Kidney epithelial cell (primary cell): ENCODE measurements at places on chromosomes 2 and 18.

DNA sequence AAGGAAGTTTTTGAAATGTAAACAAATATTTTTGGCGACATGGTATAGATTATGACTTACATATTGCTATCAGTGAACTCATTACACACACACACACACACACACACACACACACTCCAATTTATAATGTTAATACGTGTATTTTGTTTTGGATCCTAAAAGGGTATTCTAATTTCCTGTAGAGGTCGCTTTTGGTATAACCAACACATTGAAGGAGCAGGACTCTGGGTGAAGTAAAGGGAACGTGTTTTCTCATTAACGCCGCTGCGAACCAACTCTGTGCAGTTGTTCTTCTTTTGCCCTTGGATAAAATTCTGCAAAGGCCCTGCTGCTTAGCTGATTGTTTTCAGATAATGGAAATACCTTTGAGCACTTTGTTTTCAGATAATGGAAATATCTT, 190.4 kb downstream of the PMAIP1 start:
- DNase-seq, result no peak

- DNase-seq, result no peak
These were observed 494 bp downstream of the HNRNPLL start for GRCh38 chr2:38602136-38602731.

DNA sequence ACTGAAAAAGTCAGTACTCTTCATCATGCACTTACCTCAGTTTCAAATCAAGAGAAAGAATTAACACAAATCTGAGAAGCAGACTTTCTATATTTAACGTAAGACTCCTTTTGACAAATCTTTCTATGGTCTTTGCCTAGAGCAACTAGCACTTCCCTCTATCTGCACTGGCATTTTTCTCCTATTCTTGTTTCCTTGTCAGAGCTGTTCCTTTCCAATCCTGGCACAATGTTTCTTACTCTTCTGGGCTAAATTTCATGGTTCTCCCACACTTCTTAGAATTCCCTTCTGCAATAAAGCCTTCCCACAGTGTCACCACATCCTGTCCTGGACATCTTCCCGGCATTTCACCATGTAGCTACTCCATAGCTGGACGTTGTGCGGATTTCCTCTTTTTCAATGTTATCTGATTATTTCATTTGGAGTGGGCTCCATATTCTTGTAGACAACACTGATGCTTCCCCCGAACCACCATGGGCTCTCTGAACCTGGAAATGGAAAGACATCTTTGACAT, 144.7 kb upstream of the CTNNA2 start:
- DNase-seq, result no peak

- DNase-seq, result no peak
These were observed 84.9 kb downstream of the AOX1 start for GRCh38 chr2:200670751-200671150.

GRCh38 chr18:40864846-40865245, 1090.2 kb upstream of the PIK3C3 start:
- DNase-seq, result no peak

DNA sequence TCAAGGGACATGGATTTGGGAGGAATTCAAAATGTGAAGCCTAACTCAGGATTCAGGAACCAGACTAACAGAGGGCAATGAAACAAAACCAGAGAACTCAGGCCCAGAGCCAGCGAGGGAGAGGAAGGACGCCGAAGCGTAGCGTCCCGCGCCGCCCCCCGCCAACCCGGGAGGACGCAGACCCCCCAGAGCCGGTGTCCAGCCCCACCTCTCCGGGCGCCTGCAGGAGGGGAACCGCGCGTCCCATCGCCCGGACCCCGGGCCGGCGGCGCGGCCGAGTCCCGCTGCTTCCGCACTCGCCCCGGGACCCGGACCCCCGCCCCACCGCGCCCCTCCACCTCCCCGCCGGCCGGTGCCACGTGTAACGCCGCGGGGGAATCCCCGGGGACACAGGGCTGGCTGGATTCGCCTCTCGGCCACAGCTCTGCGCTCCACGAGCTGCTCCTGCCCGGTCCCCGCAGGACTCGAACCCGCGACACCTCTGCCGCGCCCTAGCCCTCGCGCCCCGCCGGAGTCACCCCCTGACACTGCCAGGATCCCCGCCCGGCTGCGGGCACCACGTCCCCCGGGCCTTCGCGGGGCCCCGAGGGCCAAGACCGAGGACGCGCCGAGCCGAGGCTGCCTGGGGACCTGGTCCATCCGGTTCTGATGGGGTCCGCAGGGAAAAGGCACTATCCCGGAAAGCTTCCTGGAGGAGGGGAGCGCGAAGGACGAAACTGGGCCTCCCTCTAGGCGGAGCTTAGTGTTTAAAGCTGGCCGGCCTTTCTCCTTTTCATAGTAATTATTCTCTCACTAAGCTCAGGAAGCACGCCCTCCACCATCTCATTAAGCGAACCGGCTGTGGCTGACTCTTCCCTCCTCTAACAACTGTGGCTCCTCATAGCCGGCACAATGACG, 40.4 kb upstream of the FAM124B start:
- no peak for DNase-seq

DNA sequence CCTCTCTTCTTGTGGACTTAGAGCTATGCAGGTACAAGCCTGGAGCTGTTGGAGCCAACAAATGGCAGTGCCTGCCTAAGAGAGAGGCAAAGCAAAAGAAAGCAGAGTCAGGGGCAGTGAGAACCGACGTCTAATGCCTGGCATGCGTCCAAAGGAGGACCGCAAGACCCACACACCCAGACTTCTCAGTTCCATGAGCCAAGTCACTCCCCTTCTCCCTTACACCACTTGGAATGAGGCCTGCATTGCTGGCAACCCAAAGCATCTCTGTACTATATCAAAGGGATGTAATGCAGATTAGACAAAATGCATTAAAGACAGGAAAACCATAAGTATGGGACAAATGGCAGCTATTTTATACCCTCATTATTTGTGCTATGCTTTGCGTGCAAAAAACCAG, 49.9 kb upstream of the RNU4ATAC start:
- DNase-seq, result no peak

- no peak for DNase-seq
These were observed 708 bp upstream of the RIF1 start for GRCh38 chr2:151408788-151409600.

DNA sequence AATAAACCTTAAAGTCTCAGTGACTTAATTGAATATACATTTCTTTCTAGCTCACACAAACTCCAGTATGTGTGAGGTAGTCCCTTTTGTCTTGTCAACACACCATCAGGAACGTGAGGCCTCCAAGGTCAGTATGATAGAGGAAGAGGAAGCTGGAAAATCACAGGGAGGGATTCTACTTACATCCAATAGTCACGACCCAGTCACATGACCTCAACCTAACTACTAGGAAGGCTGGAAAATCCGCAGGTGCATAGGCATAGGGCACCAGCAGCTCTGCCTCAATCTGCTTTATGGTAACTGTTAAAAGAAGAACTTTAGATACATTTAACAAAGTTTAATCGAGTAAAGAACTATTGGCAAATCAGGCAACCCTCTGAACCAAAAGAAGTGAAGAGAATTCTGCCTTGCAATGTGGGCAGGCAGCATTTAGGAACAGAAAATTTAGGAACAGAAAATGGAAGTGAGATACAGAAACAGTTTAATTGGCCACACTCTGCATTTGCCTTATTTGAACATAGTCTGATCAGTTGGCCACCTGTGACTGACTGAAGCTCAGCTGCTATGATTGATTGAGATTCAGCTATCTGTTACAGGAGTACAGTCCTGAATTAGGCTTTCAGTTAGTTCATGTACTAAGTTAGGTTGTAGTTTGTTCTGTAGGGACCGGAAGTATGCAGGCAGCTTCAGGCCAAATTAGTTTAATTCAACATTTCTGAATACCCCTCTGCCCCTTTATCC, 165.0 kb upstream of the PARD3B start:
- no peak for DNase-seq

DNA sequence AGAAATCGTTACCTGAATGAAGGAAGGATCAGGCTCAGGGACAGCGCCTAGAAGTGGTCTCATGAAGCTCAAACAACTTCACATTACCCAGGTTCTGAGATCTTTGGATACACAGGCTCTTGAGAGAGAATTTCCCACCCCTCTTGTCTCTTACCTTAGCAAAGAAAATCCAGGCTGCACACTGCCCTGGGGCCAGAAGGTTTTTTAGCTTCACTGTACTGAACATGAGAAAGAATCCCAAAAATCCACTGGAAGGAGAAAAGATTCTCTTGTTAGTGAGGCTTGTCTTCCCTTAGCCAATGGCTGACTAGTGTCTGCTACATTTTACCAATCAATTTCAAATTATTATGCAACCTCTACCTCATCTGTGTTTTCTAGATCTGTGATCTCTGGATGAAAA, 101.0 kb upstream of the RIOK3 start:
- DNase-seq, result no peak

- DNase-seq, result peak; percentile 61
These were observed 31.9 kb upstream of the NRP2 start for GRCh38 chr2:205650450-205650849.

GRCh38 chr2:15734674-15735483, 143.2 kb downstream of the DDX1 start:
- no peak for DNase-seq

DNA sequence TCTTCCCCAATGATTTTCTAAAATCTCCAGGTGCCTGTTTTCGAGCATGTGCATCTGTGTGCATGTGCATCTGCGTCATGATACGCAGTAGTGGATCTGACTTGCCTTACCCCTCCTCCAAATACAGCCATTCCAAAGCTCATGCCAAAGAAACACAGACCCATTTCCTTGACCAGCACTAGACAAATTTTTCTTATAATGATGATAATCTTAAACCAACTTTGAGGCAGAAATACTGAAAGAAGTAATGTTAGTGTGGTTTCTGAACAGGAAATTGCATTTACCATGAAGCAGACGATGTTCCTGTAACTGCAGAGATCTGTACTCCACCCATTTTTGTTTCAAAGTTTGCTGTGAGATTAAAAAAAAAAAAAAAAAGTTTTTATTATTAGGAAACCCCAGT, 25.6 kb downstream of the CYTIP start:
- DNase-seq, result no peak

- DNase-seq, result peak; percentile 1
These were observed 230.7 kb downstream of the TMX3 start for GRCh38 chr18:68484241-68484640.

GRCh38 chr18:9993521-9994025, 79.8 kb downstream of the VAPA start:
- DNase-seq, result no peak

- DNase-seq, result peak; percentile 95
These were observed 172.8 kb upstream of the RBMS1 start for GRCh38 chr2:160666154-160667060.

DNA sequence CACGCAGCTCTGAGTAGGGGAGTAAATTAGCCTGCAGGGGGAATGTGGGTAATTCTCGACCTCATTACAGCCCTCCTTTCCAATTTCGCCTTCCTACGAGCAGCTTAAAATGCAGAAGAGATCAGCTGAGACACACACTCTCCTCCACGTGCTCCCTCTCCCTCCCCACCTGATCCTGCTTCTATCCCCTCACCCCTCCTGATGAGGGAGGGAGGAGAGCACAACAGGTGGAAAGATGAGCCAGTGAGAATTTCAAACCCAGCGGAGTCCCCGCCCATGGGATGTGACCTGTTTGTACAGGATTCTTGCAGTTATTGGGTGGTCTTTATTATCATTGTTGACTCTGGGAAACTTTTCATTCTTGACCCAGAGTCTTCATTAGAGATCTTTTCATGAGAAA, 35.5 kb downstream of the DDX18 start:
- DNase-seq, result no peak

DNA sequence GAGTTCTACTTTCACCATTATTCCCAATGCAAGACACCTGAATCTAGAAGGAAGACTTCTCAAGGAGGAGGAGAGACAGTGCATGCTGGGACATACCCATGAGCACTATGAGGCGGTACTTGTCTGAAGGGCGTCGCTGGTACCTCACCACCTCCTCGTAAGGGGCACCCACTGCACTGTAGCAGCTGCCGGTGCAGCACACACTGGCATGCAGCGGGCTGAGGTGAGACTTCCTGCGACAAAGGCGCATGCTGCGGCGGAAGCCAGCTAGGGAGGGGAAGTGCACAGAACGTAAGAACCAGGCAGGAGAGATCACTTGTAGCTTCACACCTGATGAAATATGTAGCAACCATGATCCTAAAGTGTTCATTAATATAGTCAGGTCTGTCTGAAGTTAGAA, 12.8 kb upstream of the TMEM237 start:
- no peak for DNase-seq

DNA sequence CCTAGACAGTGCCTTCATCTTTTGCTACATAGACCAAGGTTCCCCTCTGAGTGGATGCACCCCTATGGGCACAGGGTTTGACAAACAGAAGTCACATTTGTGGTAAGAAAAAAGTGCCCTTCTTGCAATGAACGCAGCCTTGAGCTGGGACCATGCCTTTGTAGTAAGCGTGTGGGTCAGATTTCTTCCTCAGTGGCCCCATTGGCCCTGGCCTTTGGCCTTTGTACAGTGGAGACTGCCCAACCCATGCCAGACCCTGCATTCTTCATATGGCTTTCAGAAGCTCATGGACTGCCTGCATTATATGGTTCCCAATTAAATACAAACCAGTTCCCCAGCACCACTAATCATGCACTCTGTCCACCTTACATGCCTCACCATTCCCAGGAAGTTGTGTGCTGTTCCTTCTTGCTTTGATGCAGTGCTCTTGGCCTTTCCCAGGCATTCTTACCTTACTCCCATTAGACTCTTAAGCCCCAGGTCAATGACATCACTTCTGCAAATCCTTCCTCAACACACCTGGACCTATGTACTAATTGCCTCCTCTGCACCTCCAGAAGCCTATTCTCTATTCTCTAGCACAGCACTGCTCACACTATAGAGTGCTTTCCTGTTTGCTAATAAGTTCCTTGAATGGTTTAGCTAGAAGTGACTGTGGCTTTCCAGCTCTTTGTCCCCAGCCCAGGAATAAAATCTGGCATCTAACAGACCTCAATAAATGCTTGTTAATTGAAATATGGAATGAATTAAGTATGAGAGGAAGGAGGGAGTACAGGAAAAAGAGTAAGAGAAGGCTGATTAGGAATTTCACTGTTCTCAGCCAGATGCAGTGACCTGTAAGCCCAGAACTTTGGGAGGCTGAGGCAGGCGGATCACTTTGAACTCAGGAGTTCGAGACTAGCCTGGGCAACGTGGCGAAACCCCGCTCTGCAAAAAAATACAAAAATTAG, 60.2 kb downstream of the TMEM247 start:
- no peak for DNase-seq
